ENCODE measurements at places on chromosomes 1 and 21. TPM values are rescaled to one million over a fixed set of nuclear protein-coding genes. Genes with fewer than 3 reads are reported as not detected.

DNA sequence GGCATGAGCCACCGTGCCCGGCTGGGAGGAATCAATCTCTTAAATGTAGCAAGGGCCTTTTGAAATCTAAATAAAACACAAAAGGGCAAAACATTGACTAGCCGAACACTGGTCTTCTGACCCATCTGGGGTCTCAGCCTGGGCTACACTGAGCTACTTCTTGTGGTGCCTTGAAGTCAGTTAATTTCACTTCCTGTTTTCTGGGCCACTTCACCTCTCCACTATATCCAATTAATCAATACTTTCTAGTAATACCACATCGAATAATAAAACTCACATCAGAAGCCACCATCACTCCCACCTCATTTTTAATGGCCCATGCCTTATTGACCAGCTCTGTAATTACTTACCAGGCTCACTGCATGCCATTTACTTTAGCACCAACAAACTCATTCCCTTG lies 138.0 kb upstream of the SAMSN1 start:
- no peaks in the 10 kb centered on the region for H3K36me3 ChIP-seq
- H3K4me3 ChIP-seq, result no peak overlapping the region
- DNase-seq, result no peak

DNA sequence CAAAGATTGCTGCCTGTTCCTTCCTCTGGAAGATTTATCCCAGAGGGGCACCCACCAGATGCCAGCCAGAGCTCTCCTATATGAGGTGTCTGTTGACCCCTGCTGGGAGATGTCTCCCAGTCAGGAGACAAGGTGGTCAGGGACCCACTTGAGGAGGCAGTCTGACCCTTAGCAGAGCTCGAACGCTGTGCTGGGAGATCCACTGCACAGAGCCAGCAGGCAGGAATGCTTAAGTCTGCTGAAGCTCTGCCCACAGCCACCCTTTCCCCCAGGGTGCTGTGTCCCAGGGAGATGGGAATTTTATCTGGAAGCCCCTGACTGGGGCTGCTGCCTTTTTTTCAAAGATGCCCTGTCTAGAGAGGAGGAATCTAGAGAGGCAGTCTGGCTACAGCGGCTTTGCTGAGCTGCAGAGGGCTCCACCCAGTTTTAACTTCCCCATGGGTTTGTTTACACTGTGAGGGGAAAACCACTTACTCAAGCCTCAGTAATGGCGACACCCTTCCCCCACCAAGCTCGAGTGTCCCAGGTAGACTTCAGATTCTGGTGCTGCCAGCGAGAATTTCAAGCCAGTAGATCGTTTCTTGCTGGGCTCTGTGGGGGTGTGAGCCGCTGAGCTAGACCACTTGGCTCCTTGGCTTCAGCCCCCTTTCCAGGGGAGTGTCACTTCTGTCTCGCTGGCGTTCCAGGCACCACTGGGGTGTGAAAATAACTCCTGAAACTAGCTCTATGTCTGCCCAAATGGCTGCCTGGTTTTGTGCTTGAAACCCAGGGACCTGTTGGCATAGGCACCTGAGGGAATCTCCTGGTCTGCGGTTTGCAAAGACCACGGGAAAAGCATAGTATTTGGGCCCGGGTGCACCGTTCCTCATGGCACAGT lies 51.1 kb upstream of the PDC start:
- H3K4me1 ChIP-seq, result no peaks in the 10 kb centered on the region
- no peak for DNase-seq
- H3K27ac ChIP-seq, result no peak overlapping the region
- no peaks in the 10 kb centered on the region for H3K27me3 ChIP-seq
- H3K36me3 ChIP-seq, result no peaks in the 10 kb centered on the region

- H3K4me3 ChIP-seq, result no peak overlapping the region
- H3K4me1 ChIP-seq, result peaks cover 11% of the 10 kb centered on the region
Measured at GRCh38 chr21:35521293-35521692, 472.2 kb upstream of the RUNX1 start.

DNA sequence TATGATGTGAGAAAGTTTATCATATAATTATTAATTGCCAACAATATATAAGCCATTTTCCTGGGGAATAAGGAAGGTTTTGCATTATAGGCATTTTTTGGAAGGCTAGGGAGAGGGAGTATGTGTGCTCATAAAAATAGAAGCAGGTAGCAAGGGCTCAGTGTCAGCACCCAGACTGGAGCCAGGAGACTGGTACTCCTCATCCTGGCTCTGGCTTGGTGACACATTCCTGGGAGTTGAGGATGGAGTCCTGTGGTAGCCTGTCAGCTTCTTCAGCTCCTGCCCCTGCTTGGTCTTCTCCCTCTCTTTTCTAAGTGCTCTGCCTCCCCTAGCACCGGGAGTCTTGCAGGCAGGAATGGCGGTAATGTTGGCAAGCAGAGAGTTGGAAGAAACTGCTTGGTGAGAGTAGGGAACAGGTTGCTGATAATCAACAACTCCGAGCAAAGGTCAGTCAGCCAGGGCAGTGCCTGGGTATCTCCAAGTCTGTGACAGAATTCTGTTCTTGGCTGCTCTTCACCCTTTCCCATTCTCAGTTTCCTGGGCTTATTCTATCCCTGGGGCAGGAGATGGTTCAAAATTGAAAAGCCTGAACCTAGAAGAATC lies 23.0 kb downstream of the GIPC2 start:
- no peak overlapping the region for H3K27ac ChIP-seq
- DNase-seq, result no peak
- H3K36me3 ChIP-seq, result no peaks in the 10 kb centered on the region
- no peaks in the 10 kb centered on the region for H3K27me3 ChIP-seq
- no peak overlapping the region for H3K4me3 ChIP-seq
- no peaks in the 10 kb centered on the region for H3K4me1 ChIP-seq

GRCh38 chr1:9028921-9029705 lies 2.9 kb upstream of the SLC2A7 start:
- H3K36me3 ChIP-seq, result no peaks in the 10 kb centered on the region

The FMO4 gene
- 0.89 TPM for total RNA-seq

The MYCL gene
- not detected for total RNA-seq

The TCHH gene
- 0.09 TPM for total RNA-seq

The REN gene
- total RNA-seq, result not detected
